ENCODE measurements at places on chromosomes 4 and X. TPM values are rescaled to one million over a fixed set of nuclear protein-coding genes. Genes with fewer than 3 reads are reported as not detected.
A peak's percentile ranks its signal among the peaks of the same experiment; 100 is the strongest.

DNA sequence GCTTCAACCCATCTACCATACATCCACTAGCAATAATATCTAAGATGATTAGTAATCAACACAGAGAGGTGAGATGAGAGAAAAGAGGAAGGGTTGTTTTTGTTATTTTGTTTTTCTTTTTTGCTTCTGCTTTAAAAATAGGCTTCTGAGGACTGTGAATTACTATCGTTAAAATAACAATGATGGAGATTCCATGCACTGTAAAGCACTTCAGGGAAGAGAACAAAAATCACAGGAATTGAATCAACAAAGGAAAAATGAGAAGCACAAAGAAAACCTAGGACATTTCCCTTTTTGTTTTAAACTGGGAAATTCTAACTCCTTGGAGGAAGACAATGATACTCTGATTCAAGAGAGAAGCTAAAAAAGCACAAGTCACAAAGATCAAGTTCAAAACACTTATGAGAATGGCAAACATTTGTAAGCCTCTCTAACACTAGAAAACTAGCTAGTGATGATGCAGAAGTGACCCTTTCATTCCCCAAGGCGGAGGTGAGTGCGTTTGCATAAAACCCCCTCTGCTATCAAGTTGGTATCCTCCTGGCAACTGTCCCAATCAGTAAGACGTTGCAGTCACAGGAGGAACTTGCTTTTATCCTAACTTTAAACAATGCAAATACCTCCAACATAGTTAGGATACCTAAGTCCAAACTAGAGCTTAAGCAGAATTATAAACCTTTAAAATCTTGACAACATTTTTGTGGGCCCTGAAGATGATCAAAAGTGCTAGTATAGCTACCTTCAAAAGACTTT, 308.5 kb downstream of the CAMK2D start:
- peak; percentile 21 for DNase-seq

The CAPN6 gene
- total RNA-seq, result not detected

- no peak for DNase-seq
These were observed 279.0 kb downstream of the SPRY1 start for GRCh38 chr4:123675567-123675966.

DNA sequence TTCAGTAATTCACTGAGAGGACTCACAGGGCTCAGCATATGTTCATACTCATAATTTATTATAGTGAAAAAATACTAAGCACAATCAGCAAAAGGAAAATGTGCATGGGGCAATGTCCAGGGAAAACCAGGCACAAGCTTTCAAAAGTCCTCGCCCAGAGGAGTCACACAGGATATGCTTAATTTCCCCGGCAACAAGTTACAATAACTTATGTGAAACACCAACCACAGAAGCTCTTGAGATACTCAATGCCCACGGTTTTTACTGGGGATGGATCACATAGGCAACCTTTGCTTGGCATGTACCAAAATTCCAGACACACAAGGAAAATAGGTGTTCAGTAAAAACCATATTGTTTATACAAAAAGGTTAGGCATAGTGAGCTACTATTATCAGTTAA, 38.5 kb upstream of the STPG2 start:
- DNase-seq, result peak; percentile 0

All from Daoy (cell line).